ENCODE measurements at places on chromosomes 11 and 22.

DNA sequence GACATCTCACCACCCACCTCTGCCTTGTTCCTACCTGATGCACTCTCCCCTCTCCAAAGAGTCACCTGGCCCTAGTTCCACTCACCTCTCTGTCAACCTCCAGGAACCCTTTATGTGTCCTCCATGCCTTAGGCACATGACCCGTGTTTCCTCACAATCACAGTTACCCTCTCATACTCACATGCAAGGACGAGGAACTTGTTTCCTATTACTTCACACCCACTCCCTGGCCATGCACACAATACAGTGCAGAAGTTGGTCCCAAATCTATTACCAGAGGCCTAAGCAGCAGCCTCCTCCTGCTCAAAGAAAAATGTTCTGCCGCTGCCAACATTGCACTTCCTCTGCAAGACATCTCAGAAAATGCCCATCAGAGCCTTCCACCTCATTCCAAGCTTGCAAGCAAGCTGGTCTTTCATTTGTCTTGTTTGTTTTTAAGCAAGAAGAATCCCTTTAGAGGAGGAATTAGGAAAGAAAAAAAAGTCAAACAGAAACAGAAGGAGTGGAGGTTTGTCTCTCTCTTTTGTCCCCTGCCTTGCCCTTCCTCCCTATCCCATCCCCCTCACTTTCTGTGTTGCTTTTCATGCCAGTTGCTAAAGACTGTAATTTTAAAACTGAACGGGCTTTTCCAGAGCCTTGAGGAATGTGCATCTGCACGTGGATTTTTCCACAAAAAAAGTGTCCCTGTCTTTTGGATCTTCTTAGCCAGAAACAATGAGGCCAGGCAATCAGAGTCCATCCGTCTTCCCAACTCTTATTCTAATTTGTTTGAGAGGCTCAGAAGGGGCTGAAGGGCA, 63.4 kb downstream of the KCNJ1 start:
- DNase-seq: no peak

- DNase-seq: no peak
These were observed 41.8 kb downstream of the ENTHD1 start for GRCh38 chr22:39851606-39852315.

DNA sequence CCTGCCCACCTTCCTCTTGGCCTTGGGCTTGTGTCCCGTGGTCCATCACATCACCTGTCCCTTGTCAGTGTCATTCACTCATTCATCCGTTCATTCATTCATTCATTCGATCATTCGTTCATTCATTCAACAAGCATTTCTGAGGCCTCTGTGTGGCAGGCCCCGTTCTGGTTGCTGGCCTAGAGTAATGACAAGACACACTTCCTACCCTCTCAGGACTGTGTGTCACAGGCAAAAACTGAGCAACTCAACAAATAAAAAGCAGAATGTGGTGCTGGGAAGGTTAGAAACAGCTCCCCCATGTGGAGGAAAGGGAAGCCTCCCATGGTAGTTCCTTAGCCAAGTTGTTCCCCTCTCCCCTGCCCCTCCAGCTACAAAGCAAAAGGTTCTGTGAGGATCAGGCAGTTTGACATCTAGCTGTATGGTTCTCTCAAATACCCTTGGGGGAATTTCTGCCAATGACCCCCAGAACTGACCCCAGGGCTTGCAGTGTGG, 1.6 kb upstream of the OMP start:
- DNase-seq: no peak

- peak; percentile 69 for DNase-seq
These were observed 74.5 kb upstream of the ARFGAP3 start for GRCh38 chr22:42931421-42932196.

DNA sequence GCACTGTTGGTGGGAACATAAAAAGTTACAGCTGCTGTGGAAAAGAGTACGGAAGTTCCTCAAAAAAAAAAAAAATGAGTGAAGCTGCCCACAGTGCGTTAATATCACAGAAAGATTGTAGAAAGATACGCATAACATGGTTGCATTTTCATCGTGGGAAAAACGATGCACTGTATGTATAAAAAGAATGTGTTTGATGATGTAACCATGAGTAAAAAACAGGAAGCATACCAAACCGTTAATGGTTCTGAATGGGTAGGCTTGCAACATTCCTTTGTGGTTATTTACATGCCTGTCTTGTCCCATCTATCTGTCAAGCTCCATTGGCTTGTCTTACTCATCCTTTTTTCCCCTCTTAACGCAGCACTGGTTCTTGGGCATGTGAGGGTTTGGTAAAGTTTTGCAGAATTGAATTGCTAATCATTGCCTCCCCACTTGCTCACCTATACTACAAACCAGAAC, 33.8 kb upstream of the DKK3 start:
- peak; percentile 98 for DNase-seq

- no peak for DNase-seq
These were observed 43.6 kb downstream of the ARFGAP3 start for GRCh38 chr22:42813501-42813900.

- DNase-seq: no peak
These were observed 30.8 kb upstream of the PICK1 start for GRCh38 chr22:38026130-38027111.

GRCh38 chr11:102974552-102975280, 19.2 kb upstream of the MMP13 start:
- peak; percentile 76 for DNase-seq

DNA sequence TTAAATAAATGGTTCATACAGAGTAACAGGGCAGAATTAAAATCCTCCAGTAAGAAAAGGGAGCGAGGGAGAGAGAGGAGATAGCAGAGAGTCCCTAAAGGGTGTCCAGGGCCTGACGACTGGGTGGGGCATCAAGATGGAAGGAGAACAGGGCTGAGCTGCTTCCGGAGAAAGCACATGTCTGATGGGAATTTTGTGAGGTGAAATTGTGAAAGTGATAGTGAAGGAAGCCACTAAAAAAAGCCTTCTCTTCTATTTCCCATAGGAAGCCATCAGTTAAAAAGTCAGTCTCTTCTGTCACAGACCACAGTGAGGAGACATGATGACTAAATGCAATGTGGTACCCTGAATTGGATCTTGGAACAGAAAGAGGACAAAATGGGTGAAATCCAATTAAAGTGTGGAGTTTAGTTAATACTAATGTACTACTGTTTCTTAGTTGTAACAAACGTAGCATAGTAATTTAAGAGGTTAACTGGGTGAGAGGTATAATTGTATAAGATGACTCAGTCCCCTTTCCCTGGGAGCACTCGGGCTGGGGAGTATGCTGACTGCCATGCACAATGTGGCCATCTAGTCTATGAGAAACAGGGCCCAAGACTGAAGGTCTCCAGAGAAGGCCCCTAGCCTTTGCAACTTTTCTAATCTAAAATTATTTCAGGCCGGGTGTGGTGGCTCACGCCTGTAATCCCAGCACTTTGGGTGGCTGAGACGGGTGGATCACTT, 29.5 kb upstream of the FCHSD2 start:
- no peak for DNase-seq

DNA sequence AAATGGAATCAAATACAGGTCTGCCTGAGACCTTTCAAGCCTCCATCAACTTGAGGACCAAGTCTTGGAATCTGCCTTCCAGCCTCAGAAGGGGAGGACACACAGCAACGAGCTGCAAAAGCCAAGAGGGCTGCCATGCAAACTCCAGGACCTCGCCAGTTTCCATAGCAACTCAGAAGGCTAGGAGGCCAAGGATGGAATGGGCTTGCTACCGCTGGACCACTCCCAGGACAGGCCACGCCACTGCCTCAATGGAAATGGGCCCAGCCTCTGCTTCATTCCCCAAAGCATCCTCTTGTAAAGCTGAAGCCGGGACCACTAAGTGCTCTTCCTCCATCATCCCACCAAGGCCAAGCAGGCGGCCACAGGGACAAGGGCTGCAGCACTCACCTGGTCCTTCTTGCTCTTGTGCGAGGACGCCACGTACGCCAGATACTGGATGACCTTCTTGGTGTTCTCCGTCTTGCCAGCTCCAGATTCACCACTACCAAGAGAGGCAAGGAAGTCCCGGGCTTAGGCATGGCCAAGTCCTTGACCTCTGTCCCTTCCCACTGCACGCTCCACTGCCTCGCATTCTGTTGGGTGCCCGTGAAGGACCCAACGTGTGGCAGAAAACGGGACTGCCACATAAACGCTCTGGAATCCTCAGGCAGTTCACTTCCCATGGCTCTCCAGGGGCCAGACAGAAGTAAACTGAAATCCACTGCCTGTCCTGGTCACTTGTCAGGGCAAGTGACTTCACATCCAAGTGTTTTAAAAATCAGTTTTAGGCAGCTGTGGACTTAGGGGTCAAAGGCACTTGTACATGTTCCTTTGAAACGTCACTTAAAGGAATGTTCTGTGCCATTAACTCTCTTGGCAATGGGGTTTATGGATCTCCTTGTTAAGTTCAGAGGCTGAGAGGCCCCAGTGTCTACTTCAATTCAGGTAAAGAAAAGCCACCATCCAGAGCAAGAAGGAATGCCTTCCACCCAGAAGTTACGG, 61.3 kb downstream of the MYH9 start:
- no peak for DNase-seq

- DNase-seq: no peak
These were observed 6.4 kb upstream of the CCDC88B start for GRCh38 chr11:64333556-64333955.

- peak; percentile 6 for DNase-seq
These were observed 39.2 kb upstream of the LMO2 start for GRCh38 chr11:33931067-33931466.

GRCh38 chr11:61972672-61973475, 5.4 kb upstream of the FTH1 start:
- DNase-seq: peak; percentile 94

GRCh38 chr11:132373405-132374143, 1003.2 kb downstream of the NTM start:
- DNase-seq: no peak

All from fibroblast of skin of right quadriceps (primary cell).